ENCODE measurements at places on chromosomes 6 and 20.
A peak's percentile ranks its signal among the peaks of the same experiment; 100 is the strongest.

DNA sequence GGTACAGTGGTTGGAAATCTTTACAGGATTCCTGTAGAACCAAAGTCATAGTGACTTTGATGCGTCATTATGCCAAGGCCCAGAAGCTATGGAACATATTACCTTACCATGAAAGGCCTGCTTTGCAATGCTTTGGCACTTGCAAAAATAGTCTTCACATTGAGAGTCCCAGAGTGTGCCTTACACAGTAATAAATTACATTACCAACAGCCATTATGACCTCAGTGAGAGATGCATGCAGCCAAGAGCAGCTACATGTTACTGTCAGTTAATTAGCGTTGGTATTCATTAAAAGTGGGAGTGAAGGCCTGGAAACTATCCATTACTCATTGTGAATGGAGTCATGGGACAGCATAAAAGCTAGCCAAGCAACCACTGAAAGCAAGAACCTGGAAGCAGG is 39.2 kb upstream of the HDDC2 start:
- no peak for DNase-seq

- DNase-seq, result peak; percentile 4
Measured at GRCh38 chr6:159852877-159853276, 37.9 kb upstream of the MAS1 start.

GRCh38 chr20:38498909-38499308 is 26.3 kb downstream of the RALGAPB start:
- DNase-seq, result no peak

DNA sequence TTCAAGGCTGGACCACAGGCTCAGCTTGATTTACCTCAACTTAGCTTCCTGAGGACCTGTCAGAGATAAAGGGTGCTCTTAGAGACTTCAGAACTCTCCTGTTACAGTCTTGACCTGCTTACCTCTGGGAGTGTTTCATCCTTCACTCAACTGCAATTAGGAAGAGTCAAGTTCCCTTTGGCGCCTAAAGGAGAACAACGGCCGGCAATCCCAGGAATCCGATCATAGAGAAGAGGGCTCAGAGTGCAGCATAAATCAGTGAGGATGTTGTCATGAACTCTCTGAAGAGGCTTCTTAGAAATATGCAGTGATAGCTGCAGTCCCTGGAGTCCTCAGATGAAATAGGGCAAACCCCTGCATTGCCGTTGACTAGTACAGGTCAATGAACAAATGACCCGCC is 36.4 kb downstream of the LYRM2 start:
- no peak for DNase-seq

- no peak for DNase-seq
Measured at GRCh38 chr6:11141295-11141694, 29.8 kb upstream of the ERVFRD-1 start.

DNA sequence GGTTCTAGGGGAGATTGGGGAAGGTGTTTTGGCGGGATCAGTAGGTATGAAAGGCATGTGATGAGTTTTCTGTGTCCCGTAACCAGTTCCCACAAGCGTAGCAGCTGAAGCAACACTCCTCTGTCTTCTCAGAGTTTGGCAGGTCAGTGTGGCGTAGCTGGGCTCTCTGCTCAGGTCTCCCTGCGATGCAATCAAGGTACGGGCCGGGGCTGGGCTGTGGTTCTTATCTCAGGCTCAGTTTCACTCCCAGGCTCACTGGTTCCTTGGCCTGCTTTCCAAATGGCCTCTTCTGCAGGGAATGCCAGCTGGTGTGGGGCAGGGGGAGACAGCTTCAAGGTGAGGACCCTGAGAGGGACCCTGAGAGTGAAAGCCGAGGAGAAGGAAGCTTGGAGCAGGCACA is 280.7 kb downstream of the CDH4 start:
- DNase-seq, result no peak

- DNase-seq, result no peak
Measured at GRCh38 chr20:17825960-17826843, 126.4 kb downstream of the BANF2 start.

GRCh38 chr20:63734111-63734945 is 2.1 kb upstream of the LIME1 start:
- no peak for DNase-seq

- no peak for DNase-seq
Measured at GRCh38 chr6:133567636-133568035, 321.3 kb upstream of the TCF21 start.

GRCh38 chr20:33826270-33826897 is 15.2 kb downstream of the CHMP4B start:
- DNase-seq, result no peak

- no peak for DNase-seq
Measured at GRCh38 chr6:41413250-41413649, 77.8 kb downstream of the NCR2 start.

GRCh38 chr6:155223646-155224451 is 40.0 kb upstream of the CLDN20 start:
- no peak for DNase-seq

GRCh38 chr20:37362231-37362792 is 16.4 kb downstream of the SRC start:
- no peak for DNase-seq

- no peak for DNase-seq
Measured at GRCh38 chr6:106122938-106123656, 37.0 kb downstream of the PRDM1 start.

DNA sequence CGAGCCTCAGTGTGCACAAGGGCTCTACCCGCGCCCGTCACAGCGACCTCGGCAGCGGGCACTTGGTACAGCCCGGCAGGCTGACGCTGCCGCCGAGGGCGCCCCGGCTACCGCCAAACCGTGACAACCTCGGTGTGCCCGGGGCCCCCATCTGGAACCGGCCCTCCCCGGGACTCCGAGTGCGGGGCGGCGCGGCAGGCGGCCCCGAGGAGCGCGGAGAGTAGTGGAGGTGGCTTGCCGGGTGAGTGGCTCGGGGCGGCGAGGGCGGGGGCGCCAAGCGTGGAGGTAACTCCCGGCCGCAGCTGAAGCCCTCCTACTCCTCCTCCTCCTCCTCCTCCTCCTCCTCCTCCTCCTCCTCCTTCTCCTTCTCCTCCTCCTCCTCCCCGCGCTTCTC is at the start of gene ISM1:
Gene ISM1, plus strand, starts transcription at position 371 of the 394 bp plus-strand sequence. CDS start 503 bp downstream, outside the sequence.
- no peak for DNase-seq

GRCh38 chr6:4973415-4973814 is 30.4 kb downstream of the RPP40 start:
- no peak for DNase-seq

GRCh38 chr6:158174024-158174423 is 5.9 kb downstream of the GTF2H5 start:
- no peak for DNase-seq

GRCh38 chr6:158560836-158561320 is 987 bp downstream of the TMEM181 start:
- DNase-seq, result no peak

- no peak for DNase-seq
Measured at GRCh38 chr6:141906569-141907080, 226.1 kb upstream of the GJE1 start.

DNA sequence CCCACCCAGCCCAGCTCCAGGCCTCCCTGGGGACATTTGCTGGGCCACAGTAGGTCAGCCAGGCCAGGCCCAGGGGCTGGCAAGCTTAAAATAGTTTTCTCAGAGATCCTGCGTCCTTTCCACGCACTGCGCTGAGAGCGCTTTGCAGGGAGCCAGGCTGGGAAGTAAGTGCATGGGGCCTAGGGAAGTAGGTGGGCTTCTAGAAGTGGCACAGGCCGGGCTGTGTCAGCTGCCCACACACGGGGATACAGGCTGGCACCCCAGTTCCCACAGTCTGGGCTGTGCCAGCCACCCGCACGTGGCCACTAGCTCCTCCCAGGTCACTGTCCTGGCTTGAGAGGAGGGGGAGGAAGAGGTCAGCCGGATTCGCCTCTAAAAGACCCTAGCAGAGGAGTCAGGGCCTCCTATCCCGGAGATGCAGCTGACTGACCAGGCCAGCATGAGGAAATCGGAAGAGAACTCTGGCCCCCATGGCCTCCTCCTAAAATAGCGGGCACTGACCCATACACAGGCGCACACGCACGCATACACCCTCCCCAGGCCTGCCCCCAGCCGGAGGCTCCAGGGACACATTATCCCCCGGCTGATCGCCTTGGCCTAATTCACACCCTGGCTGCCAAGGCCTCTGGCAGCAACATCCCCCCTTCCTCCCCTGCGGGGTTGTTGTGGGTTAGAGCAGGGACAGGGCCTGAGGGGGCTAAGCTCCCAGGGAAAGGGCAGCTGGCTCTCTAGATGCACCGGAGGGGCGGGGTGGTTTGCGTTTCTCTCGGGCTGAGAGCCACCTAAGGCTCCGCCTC is 5.4 kb downstream of the SLCO4A1 start:
- DNase-seq, result no peak

DNA sequence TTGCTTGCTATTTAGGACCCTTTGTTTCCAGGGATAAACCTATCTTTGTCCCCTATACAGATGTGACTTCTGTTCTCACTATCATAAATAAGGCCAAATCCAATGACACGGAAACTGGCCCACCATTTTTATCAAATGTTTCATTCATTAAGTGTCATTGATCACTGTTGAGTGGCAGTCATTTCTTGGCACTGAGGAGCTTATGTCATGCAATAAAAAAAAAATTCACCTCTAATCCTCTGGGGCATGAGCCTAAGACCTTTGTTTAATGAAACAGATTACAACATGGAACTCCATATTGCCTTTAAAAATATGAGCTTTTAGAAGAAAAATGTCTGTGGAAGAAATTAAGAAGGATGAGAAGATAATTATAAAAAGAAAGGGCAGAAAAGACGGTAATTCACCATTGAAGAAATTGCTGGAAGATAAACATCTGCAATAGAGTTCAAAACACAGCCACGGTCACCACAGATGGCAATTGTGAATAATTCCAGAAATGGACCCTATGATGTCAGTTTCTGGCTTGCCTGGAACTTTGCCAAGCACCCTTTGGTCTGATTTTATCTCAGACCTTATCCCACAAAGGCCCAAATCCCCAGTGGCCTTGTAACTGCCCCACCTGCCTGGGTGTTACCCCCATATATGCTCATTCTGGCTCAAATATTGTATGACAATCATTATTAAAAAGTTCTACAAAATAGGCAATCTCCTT is 91.1 kb downstream of the DST start:
- DNase-seq, result no peak

GRCh38 chr6:126038234-126038633 is 51.9 kb downstream of the TRMT11 start:
- DNase-seq, result no peak

- no peak for DNase-seq
Measured at GRCh38 chr20:10597637-10598036, 76.2 kb downstream of the JAG1 start.

DNA sequence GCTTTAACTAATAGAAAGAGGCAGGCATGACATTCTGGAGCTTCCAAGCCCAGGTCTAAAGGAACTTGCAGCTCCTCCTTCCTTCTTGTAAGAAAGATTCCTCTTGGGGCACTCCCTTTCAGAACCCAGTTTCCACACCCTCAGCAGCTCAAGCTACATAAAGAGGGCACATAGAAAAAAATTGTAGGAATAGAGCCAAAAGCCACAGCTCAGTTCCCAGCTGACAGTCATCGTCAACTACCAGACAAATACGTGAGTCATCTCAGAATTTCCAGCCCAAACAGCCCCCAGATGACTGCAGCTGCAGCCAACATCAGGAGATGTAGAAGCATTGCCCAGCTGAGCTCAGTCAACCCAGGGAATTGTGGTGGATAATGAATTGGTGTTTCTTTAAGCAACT is 349.8 kb upstream of the ARID1B start:
- DNase-seq, result no peak

- DNase-seq, result no peak
Measured at GRCh38 chr20:59000326-59000725, 6.7 kb downstream of the CTSZ start.

DNA sequence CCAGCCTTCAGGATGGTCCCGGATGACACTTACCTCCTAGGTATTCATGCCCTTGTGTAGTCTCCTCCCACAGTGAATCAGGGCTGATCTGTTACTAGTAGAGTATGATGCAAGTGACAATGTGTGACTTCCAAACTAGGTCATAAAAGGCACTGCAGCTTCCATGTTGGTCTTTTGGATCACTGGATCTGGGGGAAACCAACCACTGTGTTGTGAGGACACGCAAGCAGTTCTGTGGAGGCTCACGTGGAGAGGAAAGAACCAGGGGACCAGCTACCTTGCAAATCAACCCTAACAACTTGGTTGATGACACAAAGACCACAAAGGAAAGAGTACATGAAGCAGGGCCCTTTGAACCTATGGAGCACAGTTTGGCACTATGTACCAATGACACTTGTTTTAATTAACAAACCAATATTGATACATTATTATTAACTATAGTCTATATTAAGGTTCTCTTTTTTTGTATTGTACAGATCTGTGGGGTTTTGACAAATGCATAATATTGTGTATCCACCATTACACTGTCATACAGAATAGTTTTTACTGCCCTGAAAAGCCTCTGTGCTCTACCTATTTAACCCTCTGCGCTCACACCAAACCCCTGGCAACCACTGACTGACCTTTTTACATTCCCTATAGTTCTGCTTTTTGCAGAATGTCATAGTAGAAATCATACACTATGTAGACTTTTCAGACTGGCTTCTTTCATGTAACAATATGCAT is 16.3 kb upstream of the SDCBP2 start:
- no peak for DNase-seq

DNA sequence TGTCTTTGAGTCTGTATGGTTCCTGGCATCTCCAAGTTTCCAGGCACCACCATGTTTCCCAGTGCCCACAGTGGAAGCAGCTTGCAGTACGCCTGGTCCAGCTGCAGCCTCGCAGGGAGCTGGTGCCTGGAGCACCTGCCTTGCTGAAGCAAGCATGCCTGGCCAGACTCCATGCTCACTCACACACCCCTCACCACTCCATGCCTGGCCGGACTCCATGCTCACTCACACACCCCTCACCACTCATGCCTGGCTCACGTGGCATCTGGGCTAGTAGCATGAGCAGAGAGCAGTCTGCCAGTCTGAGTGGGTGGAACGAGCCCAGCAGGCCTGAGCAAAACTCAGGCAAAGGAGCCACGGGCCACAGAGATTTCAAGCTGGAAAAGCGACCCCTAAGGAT is 214.3 kb downstream of the TFAP2C start:
- DNase-seq, result no peak

DNA sequence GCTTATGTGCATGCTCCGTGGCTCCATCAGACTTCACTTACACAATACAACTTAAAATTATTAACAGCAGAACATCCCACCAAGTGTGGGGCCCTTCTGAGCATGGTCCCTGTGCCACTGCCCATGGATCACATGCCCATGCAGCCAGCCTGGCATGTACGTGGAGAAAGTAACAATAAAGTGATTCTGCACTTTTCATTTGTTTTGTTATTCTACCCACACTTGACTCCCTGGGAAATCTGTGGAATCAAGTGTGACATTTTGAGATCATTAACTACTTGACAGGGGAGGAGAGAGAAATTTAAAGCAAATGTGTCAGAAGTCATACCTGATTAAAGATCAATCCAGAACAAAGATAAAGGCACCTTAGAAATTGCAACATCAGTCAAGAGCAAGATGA is 112.0 kb downstream of the ISM1 start:
- no peak for DNase-seq

GRCh38 chr6:110646419-110646698 is 168.9 kb downstream of the CDK19 start:
- DNase-seq, result no peak

- DNase-seq, result no peak
Measured at GRCh38 chr6:142258305-142258704, 43.5 kb upstream of the ADGRG6 start.
